ENCODE measurements at places on chromosomes 4 and X.

- no peak for DNase-seq
These were observed 82.4 kb downstream of the AFAP1 start for GRCh38 chr4:7857238-7857701.

- DNase-seq: no peak
These were observed 5.9 kb upstream of the GPKOW start for GRCh38 chrX:49129427-49129826.

DNA sequence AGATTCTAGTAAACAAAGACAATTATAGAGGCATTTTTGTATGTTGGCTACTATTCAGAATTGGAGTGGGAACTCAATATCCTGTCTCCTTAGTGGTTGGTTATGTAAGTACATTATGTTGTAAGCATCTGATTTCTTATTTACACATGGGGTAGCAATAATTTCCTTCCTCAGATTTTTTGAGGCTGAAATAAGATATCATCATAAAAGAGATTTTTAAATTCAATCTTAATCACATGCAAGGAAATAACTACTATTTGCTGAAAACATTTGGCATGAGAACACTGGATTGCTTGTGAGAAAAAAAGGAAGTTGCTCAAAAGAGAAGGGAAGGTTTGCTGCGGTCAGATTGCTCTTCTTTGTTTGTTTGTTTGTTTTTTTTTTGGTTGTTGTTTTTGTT is 437.7 kb upstream of the HS3ST1 start:
- no peak for DNase-seq

DNA sequence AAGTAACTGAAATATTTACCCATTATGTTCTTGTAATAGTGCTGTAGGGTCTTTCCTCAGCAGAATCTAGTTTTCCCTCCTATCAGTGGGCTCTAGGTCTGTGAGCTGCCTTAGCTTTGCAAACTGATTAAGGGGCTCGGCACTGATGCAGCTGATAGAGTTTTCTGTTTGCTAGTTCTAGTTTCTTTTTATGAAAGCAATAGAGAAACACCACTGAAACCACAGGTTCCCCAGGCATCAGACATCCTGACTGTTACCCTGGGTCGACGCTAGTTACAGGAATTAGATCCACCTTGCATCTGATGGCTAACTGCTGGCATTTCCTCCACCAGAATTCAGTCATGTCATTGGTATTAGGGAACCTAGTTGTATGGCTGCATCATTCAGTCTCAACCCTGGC is 225.0 kb upstream of the VCX start:
- DNase-seq: no peak

DNA sequence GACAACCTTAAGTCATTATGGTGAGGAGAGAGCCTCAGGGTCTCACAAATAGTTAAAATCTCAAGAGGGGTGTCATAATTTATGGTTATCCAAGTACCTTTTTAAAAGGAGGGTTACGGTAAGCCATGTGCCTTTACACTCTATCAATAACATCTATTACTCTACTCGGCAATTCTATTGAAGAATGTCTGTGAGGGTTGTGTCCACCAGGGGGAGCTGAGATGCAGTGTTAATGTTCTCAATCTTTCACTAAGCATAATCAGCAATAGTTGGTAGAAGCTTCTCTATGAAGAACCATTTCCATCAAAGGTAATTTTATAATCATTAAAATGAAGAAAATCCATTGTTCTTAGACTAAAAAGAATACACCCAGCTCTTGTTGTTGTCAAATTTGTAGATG is 457.4 kb downstream of the CENPC start:
- no peak for DNase-seq

DNA sequence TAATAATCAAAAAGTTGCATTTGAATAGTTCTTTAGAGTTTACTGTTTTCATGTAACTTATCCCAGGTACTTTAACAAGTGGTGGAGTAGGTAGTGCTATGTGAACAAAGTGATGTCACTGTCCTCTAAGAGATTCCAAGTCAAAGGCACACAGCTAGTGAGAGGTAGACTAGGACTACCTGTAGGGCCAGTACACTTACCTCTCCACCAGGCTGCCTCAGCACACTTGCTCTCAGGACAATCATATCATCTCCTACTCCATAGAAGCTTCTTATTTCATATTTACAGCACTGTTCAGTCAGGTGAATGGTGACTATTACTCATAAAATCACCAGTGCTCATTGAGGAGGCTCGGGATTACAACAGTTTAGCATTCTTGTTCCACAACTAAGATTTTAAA is 173.0 kb upstream of the EMCN start:
- no peak for DNase-seq

- DNase-seq: no peak
These were observed 20.0 kb upstream of the FTHL17 start for GRCh38 chrX:31091819-31092218.

GRCh38 chrX:115547448-115547847 is 13.5 kb upstream of the PLS3 start:
- DNase-seq: no peak

- no peak for DNase-seq
These were observed 31.2 kb downstream of the PJA1 start for GRCh38 chrX:69133921-69134542.

DNA sequence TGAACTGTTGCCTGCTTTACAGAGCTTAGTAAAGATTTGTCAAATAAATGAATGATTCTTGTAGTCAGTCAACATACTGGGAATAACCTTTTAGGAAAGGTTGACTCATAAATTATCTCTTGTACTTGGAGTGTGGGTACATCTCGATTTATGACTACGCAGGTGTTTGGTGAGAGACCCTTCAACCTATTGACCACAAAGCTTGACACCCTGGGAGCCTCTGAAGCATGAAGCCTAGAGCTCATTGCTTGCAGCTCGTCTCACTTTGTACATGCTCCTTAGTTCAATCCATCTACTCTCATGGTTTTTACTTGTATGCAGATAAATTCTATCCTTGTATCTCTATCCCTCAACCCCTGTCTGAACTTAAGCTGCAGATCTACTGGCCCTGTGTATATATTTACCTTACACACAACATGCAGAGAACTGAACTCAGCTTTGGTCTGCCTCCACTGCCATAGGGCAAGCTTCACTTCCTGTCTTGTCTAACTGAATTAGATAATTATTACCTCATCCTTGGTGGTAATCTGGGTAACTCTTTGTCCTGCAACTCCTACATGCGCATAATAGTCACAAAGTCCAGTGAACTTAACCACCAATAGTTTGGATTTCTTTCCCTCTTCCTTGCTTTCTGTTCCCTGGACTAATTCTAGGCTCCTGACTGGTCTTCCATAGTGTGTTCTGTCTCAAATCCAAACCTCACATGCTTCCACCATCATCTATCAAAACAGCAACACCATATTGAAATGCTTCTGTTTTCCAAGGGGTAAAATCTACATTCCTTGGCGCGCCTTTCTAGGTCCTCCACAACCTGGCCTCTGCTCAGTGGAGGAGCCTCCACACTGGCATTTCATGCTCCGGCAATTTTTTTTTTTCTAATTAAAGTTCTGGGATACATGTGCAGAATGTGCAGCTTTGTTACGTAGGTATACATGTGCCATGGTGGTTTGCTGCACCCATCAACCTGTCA is 32.2 kb upstream of the FAT1 start:
- DNase-seq: no peak

DNA sequence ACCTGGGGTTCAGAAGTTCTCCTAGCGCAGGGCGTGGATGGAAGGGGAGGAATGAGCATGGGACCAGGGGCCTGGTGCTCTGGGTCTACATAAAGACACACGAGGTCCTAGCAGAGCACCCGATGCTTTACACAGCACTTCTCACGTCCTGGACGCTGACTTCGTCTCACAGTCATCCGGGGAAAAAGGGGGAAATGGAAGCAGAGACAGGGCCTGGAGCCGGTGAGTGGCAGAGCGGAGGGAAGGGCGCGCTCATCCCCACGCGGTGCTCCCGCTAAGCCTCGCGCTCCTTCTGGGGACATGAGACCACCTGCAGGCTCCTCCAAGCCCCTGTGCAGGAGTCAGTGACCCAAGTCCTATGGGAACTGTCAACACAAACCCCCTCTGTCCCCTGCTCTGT is 157.7 kb downstream of the AFAP1 start:
- DNase-seq: no peak

DNA sequence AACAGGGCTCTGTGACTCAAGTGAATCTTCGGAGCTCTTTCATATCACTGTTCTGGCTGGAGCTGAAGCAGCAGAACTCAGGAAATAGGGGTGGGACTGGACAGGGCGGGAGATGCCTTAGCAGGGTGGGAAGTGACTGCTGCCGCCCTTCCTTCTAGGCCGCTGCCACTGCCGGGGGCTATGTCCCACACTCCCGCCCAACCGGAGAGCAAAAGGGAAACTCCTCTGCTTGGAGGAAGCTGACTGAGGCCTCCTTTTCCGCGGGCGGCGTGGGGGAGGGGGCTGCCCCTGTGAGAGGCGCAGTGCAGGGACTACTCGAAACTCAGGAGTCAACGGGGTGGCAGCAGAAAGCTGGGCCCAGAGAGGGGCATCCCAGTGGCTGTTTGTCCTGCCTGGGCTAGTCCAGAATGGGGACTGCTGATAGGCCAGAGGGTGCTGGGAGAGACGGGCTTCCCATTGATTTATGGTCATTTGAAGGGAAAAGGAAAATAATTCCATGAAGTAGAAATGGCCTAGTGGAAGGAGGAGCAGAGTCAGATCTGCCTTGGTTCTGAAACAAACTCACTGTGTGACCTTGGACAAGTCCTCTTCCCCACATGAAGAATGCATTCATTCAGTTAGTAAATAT is 36.9 kb downstream of the STARD8 start:
- DNase-seq: no peak

- DNase-seq: no peak
These were observed 49.4 kb upstream of the PRR32 start for GRCh38 chrX:126770179-126770578.

GRCh38 chr4:119688446-119688845 is 59.8 kb upstream of the PDE5A start:
- no peak for DNase-seq

- DNase-seq: no peak
These were observed 17.5 kb downstream of the PALLD start for GRCh38 chr4:168514249-168514852.

- DNase-seq: no peak
These were observed 100.4 kb downstream of the IRF2 start for GRCh38 chr4:184373886-184374405.

- DNase-seq: no peak
These were observed 57.9 kb upstream of the PAGE1 start for GRCh38 chrX:49753691-49754090.

DNA sequence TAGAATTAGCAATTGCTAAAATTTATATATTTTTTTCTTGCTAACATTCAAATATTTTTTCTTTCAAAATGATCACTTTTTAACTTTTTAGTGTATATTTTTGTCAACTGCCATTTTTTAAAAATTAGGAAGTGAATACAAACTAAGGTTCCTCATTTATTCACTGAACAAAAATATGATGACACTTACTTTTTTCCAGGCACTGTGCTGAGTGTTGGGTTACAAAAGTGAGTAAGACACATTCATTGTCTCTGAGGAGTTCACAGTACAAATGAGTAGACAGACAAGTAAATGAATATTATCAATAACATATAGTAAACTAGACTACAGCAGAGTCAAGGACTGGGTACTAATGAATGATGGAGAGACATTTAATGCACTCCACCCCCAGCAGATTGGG is 543.5 kb downstream of the PDHA2 start:
- no peak for DNase-seq

GRCh38 chr4:18850867-18851266 is 829.3 kb upstream of the LCORL start:
- DNase-seq: no peak

- no peak for DNase-seq
These were observed 29.4 kb upstream of the SLAIN2 start for GRCh38 chr4:48311896-48312295.

All from activated T-helper 1 cell treated with anti-CD3 and anti-CD28 coated beads, Interleukin-2, amount 50 U/mL, for 16 hours (primary cell).